ENCODE measurements at places on chromosomes 6 and 20.

DNA sequence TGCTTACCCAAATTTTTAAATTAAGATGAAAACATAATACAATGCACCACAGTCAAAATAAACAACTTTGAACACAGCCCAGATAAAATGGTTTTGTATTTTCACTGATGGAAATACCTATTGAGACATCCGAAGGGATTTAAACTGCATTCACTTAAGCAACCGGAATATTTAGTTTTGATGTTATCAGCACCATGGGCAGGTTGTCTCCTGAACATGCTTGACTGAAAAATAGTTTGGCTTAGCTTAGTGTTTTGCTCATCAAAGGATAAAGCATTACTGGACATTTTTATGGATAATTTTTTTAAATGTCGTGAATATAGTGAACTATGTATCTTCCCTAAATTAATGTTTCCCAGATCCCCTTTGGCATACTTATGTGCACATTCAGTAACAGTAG, 177.5 kb downstream of the GJA1 start:
- no peak for DNase-seq

DNA sequence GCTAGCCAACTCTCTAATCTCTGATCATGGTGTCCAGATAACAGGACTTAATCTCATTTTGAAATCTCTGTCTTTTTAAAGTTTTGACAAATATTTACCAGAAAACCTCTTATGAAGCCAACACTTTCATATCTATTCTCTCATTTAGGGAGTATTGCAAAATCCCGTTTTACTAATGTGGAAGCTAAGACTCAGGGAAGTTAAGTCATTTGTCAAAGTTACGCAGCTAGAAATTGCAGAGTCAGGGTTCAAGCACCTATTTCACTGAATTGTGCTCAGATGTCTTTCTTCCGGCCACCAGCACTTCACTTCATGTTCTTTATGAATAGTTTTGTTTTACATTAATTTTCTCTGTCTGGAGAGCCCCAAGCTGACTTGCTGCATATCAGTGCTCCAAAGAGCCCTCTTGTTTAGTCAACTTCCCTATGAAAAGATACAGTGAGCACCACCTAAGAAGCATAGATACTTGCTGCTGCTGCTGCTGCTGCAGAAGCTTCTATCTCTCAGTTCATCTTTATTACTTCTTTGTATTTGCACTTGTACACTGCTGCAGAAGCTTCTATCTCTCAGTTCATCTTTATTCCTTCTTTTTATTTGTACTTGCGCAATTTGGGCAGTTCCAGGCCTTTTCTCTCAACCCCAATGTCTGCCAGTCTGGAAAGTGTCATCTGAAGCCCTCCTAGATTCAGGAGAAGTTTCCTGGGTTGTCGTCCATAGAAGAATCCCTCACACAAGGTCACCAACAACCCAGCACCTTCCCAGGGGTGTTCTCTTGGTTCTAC, 329.7 kb downstream of the MAFB start:
- no peak for DNase-seq

GRCh38 chr6:67640484-67640883, 994.6 kb upstream of the ADGRB3 start:
- no peak for DNase-seq

- DNase-seq = no peak
These were observed 74.1 kb downstream of the ADAT2 start for GRCh38 chr6:143376375-143376774.

GRCh38 chr6:6599468-6599873, 11.0 kb downstream of the LY86 start:
- DNase-seq = no peak

DNA sequence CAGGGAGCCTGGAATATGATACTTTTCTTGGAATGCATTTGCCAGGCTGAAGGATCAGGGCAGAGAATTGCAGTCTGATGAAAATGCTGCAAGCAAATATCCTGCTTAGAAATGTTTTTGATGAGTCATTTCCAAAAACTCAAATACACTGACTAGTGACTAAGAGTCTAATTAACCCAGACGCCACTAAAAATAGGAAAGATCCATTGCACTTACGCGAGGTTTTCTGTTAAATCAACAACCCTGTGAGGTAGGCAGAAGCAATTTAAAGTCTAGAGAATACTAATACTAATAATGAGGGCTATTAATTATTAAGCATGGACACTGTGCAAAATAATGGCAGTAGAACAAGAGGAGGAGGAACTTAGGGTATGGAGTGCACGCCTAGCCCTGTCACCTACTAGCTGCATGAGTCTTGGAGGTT, 130.1 kb upstream of the DOK5 start:
- DNase-seq = no peak

DNA sequence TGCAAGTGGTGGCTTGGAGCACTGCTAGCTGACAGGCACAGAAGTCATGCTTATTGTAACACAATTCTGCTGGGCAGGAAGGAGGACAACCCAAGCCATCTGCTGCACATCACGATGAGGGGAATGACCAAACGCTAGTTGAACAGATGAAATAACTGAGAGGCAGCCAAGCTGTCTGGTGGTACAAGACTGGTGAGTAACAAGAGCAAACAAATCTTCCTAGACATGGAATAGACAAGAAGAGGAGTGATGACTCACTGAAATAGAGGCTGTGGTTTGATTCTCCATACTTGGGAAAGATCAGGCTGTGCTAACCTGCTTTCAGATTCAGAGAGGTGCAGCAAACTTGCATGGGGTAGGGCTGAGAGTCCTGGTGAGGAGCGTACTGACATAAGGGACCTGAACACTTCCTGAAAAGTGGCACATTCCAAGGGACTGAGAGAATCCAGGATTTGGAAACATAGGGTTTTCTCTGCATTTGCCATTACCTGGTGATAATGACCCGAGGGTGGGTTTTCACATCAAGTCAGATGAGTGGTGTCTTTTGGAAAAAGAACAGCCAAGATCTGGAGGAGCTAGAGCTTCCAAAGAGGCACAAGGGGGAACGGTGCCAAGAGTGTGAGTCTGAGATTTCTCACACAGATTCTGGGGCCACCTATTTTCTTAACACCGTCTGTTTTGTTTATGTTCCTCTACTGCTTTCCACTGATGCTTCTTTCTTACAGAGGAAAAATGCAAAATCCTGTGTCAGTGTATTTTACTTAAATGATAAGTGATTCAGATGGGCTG, 60.0 kb downstream of the PRL start:
- no peak for DNase-seq

DNA sequence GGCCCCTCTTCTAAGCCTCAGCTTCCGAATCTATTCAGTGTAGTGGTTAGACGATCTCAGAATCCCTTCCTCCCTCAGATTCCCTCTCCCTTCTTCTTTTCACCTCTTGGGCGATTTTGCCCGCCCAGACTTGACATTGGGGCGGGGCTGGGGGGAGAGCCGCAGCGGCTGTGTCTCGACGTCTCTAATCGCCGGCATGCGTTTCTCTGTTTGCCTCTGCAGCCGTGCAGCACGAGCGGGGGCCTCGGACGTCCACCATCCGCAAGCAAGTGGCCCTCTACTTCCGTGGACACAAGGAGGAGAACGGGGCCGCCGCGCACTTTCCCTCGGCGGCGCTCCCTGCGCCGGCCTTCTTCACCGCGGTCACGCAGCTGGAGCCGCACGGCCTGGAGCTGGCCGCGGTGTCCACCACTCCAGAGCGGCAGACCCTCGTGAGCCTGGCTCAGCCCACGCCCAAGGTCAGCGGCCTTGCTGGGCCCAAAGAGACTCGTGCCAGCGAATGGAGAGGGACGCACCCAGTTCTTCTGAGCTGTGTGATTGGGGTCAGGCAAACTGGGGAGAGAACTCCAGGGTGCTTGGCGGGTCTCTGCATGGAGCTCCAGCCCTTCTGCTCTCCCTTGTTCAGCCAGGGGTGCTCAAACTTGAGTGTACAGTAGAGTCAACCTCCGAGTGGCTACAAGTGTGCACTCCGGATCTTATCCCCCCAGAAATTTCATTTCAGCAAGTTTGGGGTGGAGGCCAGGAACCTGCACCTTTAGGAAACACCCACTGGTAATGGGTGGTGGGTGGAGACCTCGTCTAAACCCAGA, 10.7 kb downstream of the NR2E1 start:
- DNase-seq = no peak

GRCh38 chr20:21826976-21827375, 121.5 kb downstream of the PAX1 start:
- DNase-seq = no peak

- DNase-seq = no peak
These were observed 478.2 kb upstream of the CITED2 start for GRCh38 chr6:139852488-139853140.

- DNase-seq = no peak
These were observed 127.9 kb upstream of the ADGRF1 start for GRCh38 chr6:47169785-47170616.

DNA sequence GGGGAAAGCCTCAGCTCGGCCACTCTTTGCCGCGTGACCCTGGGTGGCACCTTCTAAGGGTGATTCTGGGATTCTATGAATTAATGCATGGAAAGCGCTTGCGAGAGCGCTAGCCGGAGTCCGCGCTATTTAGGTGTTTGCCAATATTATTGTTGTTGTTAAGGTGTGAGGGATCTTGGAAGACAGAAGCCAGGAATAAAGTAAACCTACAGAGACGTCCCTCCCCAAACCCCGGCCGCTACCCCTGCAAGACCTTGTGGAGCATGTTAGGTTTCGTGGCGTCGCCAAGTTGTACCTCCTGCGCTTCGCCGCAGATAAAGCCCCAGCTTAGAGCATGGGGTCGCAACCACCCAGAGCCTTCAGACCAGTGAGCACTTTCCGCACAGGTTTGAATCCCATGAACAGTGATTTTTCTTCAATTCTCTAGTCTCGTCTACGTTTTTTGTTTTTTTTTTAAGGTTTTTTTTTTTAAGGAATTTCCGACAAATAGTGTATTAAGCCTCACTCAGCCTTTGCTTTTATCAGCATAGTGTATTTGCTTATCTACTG, 16.9 kb upstream of the ZSCAN9 start:
- DNase-seq = no peak

GRCh38 chr6:44072452-44072958, 54.7 kb downstream of the MRPL14 start:
- DNase-seq = no peak

- DNase-seq = peak; percentile 34
These were observed 52.5 kb downstream of the ALDH5A1 start for GRCh38 chr6:24547243-24547642.

DNA sequence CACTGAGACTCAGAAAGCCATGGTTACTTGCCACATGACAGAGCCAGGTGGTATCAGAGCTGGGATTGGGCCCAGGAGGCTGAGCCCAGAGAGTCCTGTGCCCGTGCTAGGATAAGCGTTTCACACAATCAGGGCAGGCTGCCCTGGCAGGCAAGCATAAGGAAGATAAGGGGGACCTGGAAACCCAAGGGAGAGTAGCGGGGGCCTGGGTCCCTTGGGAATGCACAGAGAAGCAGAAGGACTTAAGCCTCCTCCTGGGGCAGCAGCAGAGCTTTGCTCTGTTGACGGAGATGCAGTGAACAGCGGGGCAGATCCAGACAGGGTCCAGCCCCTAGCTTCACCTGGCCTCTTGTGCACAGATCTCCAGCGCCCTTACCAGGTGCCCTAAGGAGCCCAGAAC, 8.7 kb downstream of the TRIB3 start:
- no peak for DNase-seq

GRCh38 chr6:73477407-73477806, 15.9 kb downstream of the MTO1 start:
- DNase-seq = no peak

- no peak for DNase-seq
These were observed 21.1 kb downstream of the GHRH start for GRCh38 chr20:37240337-37241067.

GRCh38 chr6:16761471-16762267, 409 bp upstream of the ATXN1 start:
- DNase-seq = peak; percentile 91

DNA sequence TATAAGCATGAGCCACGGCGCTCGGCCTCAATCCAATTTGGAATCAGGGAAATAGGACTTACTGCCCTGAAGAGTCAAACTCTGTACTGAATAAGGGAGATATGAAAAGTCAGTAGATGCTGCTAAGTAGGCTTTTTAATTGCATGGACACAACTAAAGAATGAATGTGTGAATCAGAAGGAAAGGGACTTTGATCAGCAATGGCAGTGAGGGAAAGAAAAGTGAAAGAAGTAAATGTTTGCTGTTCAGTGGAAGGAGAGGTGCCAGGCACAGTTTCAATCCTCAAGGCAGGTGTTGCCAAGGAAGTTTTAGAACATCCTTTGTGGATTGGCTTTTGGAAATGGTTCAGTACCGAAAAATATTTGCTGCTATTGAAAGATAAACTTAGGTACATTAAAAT, 62.2 kb upstream of the GCM1 start:
- no peak for DNase-seq

GRCh38 chr6:150086026-150086425, 17.1 kb upstream of the ULBP3 start:
- DNase-seq = no peak

GRCh38 chr20:9161311-9161710, 92.4 kb downstream of the PLCB4 start:
- no peak for DNase-seq

GRCh38 chr6:33018904-33019303, 9.5 kb upstream of the HLA-DOA start:
- DNase-seq = peak; percentile 46

DNA sequence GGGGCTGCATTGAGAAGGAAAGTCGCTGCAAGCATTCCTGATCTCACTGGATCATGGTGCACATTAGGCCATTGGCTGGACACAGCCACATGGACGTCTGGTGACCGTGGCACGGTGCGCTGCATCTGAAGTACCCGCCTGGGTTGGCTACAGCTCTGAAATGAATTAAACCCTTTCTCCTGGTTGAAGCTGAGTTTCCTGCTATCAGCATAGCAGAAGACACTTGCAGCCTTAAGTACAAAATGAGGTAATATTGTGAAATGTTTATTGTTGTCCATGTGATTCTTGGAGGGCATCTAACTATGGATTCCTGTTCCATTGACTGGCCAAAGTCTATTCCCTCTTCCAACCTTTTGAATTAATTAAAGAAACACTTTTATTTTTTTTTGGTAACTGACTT, 89.8 kb upstream of the ADTRP start:
- no peak for DNase-seq

DNA sequence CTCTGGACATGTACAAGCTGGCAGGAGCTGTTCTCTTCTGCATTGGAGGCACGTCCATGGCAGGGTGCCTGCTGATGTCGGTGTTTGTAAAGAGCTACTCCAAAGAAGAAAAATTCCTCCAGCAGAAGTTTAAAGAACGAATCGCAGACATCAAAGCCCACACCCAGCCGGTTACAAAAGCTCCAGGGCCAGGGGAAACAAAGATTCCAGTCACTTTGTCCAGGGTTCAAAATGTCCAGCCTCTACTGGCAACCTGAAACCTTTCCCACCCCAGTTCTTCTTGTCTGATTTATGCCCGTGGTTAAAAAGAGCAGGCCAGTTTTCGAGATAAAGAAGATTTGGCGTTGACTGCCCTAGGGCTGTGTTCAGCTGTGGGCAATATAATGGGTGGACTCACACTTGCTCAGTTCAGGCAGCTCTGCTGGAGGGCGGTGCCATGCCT, 19.7 kb downstream of the NRSN1 start:
- DNase-seq = no peak

DNA sequence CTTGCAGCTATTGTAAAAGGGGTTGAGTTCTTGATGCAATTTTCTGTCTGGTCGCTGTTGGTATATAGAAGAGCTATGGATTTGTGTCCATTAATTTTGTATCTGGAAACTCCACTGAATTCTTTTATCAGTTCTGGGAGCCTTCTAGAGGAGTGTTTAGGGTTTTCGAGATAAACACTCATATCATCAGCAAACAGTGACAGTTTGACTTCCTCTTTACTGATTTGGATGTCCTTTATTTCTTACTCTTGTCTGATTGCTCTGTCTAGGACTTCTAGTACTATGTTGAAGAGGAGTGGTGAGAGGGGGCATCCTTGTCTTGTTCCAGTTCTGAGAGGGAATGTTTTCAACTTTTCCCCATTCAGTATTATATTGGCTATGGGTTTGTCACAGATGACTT, 120.8 kb upstream of the SSTR4 start:
- DNase-seq = no peak

- peak; percentile 26 for DNase-seq
These were observed 3.3 kb upstream of the ULBP3 start for GRCh38 chr6:150072201-150072600.
